ENCODE measurements at places on chromosomes 1 and 21.
A peak's percentile ranks its signal among the peaks of the same experiment; 100 is the strongest.

GRCh38 chr21:45283611-45284455 lies 3.9 kb downstream of the POFUT2 start:
- no peak for DNase-seq

GRCh38 chr21:43829575-43830119 lies 35.4 kb upstream of the AGPAT3 start:
- peak; percentile 62 for DNase-seq

DNA sequence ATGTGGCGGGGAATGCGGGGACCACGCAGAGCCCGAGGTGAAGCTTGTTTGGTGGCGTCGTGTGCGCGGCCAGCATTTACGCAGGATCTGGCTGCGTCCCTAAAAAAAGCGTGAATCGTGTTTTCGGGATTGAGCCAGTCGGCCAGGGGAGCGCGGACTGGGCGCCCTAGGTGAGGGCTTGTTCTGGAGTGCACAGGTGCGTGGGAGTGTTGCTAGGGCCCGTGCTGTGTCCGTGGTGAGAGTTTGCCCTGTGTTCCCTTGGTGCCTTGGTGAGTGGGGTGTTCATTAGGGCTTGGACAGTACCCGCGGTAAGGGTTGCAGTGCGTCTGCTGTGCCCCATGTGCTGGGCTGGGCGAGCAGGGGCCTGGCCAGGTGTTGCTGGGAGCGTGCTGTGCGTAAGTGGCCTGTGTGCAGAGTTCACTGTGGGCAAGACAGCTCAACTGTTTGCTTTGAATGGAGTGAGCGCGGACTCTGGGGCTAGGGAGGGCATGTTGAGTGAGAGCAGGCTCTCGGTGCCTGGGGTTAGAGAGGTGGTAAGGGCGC lies 673 bp downstream of the CD46 start:
- peak; percentile 47 for DNase-seq

DNA sequence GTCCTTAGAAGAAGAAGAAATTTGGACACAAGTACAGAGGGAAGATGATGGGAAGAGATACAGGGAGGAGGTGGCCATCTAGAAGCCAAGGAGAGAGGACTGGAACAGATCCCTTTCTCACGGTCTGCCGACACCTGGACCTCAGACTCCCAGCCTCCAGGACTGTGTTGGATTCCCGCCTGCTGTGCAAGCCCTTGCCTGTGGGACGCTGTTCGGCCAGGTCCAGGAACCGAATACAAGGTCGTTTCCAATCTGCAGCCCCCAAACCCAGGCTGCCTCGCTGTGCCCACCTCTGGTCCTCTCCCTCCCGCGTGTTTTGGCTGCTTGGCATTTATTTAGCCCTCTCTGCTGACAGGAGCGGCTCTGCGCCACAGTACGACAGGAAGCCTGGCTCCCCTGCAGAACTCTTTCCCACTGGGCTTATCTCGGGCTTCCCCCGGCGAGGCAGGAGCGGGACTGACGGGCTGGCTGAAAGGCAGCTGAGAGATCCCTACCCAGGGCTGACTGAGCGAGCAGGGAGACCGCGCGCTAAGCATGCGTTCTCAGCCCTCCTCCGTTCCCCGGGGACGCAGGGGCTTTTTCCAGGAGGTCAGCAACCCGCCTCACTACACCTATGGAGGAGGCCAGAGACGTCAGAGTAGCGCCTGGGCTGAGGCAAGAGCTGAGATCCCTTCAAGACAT lies 238.4 kb downstream of the TNR start:
- no peak for DNase-seq

DNA sequence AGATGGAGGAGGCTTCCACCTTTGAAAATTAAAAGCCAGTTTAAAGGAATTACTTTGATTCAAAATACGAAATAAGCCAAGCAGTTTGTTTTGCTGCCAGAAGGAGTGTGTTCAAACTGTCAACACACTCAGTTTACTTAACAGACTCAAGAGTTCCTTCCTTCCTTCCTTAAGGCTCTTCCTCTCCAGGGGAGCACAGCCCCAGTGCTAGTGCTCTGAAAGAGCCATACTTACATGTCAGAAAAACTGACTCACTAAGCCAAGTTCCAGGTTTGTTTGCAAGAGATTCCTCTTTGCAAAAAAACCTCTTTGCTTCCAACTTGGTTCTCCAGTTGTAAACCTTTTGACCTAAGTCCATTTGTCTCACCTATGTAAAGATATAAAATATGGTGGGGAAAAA lies 14.3 kb downstream of the SETD4 start:
- no peak for DNase-seq

DNA sequence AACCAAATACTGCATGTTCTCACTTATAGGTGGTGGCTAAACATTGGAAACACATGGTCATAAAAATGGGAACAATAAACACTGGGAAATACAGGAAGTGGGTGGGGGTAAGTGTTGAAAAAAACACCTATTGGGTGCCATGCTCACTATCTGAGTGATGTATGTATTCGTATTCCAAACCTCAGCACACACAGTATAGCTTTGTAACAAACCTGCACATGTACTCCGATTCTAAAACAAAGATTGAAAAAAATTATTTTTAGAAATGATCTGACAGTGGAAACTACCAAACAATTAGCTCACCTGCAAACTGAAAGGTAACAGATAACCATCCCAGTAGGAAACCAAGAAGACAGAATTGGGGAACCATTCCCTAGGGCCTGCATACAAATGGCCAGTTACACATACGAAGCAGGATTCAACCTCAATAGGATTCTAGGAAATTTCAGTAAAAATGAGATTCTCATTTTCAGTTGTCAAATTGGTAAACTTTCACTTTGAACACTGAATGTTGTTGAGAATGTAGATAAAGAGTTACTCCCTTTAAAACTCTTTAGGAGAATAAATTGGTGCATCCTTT lies 88.1 kb upstream of the LRRC8D start:
- no peak for DNase-seq

GRCh38 chr1:94349853-94350252 lies 68.3 kb upstream of the ABCD3 start:
- no peak for DNase-seq

- DNase-seq, result peak; percentile 87
These were observed at the start of gene URB1 for GRCh38 chr21:32392880-32393676. TSS of gene URB1 (minus strand) at chr21:32393012. CDS start at chr21:32392910, 102 bp downstream.

- DNase-seq, result peak; percentile 5
These were observed 125.4 kb downstream of the FOXD2 start for GRCh38 chr1:47563201-47563600.

GRCh38 chr1:145993618-145994390 lies 2.6 kb downstream of the TXNIP start:
- DNase-seq, result peak; percentile 14

GRCh38 chr1:232938926-232939325 lies 11.5 kb upstream of the NTPCR start:
- DNase-seq, result no peak

GRCh38 chr1:70528590-70529333 lies 117.7 kb downstream of the CTH start:
- DNase-seq, result peak; percentile 61

DNA sequence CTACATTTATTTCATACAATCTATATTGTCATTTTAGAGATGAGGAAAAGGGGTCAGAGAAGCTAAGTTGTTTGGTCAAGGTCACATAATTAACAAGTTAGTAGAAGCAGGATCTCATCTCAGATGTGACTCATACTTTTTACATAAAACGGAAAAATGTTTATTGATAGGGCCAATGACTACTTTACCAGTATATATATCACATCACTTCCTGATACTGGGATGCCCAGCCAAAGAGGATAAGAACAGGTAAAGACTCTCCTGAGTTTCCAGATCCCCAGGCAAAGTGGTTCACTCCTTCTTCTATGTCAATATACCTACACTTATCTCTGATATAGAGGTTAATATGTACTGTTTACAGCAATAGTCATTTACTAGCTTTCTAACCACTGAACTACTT lies 21.0 kb downstream of the YIPF1 start:
- DNase-seq, result no peak

- no peak for DNase-seq
These were observed 47.3 kb upstream of the PLPPR4 start for GRCh38 chr1:99216956-99217355.

DNA sequence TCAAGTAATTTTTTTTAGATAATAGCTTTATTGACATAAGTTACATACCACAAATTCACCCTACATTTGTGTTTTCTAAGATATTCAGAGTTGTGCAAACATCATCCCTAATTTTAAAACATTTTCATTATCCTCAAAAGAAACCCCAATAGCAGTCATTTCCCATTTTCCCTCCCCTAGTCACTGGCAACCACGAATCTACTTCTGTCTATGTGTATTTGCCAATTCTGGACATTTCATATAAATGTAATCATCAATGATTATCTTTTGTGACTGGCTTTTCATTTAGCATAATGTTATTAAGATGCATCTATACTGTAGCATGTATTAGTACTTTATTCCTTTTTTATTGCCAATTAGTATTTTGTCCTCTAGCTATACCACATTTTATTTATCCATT lies 88.8 kb upstream of the SLFNL1 start:
- no peak for DNase-seq

DNA sequence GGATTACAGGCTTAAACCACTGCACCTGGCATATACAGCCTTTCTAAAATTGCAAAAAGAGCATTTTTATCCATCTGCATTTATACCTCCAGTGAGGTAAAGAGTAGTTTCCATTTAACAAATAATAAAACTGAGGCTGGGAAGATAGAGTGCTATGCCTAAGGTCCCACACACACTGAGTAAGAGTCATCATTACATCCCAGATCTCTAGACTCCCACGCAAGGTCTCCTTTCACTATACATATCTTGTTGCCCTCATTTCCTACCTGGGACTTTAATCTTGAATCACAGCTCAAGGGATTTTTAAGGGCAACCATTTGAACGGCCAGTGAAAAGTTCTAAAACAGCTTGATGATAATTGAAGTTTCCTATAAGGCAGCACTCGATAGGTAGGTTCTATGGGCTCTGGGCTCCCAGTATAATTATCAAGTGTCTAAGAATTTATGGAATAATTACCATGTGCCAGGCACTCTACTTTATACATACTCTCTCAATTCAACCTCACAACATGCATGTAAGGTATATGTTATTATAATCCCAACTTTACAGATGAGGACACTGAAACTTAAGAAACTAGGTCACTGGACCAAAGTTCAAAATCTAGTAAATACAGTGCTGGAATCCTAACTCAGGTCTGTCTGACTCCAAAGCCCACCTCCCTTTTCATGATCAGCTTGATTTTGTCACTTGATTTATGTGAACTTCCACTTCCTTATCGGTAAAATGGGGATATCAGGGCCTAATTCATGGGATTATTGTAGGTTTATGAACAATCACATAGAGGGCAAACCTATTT lies 23.3 kb upstream of the EPS15 start:
- DNase-seq, result no peak

- no peak for DNase-seq
These were observed 5.1 kb downstream of the HLX start for GRCh38 chr1:220884109-220884980.
